ENCODE measurements at places on chromosomes 13 and 19. TPM values are rescaled to one million over a fixed set of nuclear protein-coding genes. Genes with fewer than 3 reads are reported as not detected.

The NUMBL gene
- total RNA-seq = 78.0 TPM

The RNF113B gene
- not detected for total RNA-seq

The ZNF135 gene
- total RNA-seq = not detected

The TUBA3C gene
- total RNA-seq = 0.11 TPM

The PSPN gene
- total RNA-seq = 0.72 TPM

The CERS1 gene
- 5.3 TPM for total RNA-seq

Measured in A549 treated with AZD2906 at 1 μM for 4 hours (cell line).